ENCODE measurements at places on chromosomes 7 and 10. TPM values are rescaled to one million over a fixed set of nuclear protein-coding genes. Genes with fewer than 3 reads are reported as not detected.
A peak's percentile ranks its signal among the peaks of the same experiment; 100 is the strongest.

CNPY1 gene
- not detected for total RNA-seq

COL17A1 gene
- total RNA-seq = not detected

C10orf143 gene
- 3.3 TPM for total RNA-seq

CCDC146 gene
- 3.4 TPM for total RNA-seq

CDNF gene
- 2.4 TPM for total RNA-seq

GHRHR gene
- total RNA-seq = not detected

HTR5A gene
- not detected for total RNA-seq

PPP1R17 gene
- not detected for total RNA-seq

- no peak for DNase-seq
These were observed 8.0 kb upstream of the FRA10AC1 start for GRCh38 chr10:93710333-93710909.

DNA sequence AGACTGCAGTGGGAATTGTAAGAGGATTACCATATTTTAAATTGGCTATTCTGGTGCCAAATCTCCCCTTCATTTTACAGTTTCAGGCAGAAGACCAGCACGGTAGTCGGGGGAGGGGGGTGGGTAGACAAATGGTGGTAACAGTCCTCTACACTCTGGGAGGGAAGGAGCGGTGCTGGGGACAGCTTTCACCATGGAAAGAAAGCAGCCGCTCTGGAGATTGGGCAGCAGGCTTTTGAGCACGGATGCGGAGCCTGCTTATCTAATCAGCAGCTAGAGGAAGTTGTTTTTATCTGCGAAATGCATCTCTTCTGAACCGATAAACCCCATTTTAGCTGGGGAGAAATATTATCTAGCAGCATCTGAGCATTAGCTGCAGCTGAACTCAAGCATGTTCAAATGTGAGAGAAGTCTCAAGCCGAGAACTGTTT lies 28.7 kb downstream of the IKZF1 start:
- no peak for DNase-seq

DNA sequence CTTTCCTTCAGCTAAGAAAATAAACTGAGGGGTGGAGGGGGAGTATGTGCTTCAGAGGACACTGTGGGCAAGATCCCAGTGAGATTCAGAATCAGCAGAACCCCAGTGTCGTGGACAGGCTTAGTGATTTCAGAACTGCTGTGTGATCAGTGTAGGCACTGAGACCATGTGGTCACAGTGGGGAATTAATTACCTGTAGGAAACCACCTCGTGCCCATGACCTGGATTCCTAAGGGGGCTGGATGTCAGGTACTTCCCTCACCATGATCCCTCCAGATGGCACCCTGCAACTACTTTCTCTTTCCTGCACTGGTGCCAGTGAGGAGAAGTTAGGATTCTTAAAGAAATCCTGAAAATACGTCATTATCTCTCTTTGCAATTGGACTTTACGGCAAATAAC lies 64.4 kb downstream of the HBP1 start:
- no peak for DNase-seq

- no peak for DNase-seq
These were observed 127.1 kb downstream of the KMT2E start for GRCh38 chr7:105141068-105141467.

DNA sequence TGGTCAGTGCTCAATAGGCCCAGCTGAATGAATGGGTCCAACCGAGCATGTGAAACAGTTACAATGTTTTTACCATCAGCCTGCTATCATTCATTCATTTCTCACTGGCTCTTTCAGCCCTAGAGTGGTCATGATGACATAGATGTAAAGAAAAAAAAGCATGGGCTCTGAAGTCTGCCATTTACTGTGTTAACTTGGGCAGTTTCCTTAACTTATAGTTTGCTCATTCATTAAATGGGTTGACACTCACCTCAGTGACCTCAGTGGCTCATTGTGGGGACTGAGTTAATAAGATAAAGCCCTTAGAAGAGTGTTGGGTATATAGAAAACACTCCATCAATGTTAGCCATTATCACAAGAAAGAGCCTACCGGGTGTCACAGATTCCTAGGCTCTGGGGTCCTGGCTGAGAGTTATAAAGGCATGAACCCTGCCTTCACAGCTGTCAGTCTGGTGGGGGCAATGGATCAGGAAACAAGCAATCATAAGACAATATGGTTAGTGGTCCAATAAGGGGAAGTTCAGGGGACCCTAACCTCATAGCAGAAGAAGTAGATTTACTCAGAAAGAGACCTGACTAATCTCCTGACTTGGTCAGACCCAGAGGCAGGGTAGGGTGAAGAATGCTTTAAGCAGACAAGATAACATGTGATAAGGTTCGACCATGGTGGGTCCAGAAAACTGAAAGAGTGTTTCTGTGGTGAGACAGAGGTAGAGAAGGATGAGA lies 29.7 kb upstream of the GPAM start:
- DNase-seq = no peak

DNA sequence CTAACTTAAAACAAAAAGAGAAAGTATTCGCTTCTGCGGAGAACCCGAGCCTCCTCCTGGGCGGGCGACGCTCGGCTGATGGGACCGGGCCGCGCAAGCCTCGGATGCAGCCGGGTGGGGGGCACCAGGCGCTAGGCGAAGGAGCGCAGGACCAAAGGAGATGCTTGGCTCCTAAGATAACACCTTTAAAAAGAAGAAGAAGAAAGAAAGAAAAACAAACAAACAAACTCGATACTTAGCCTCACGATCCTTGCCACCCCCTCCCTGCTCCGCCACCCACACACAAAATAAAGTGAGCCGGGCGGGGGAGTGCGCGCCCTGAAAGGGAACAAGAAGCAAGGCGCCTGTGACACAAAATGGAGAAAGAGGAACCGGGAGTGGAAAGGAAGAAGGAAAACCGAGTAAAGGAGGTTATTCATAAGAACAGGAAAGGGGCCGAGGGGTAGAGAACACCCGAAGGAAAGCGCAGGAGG lies 34.0 kb upstream of the EBLN1 start:
- DNase-seq = peak; percentile 16

GRCh38 chr10:94219829-94220228 lies 142.9 kb downstream of the NOC3L start:
- DNase-seq = no peak

- DNase-seq = no peak
These were observed 186.2 kb downstream of the LRMDA start for GRCh38 chr10:75617485-75618155.

GRCh38 chr7:66683770-66684123 lies 55.1 kb downstream of the KCTD7 start:
- DNase-seq = no peak

- no peak for DNase-seq
These were observed 206.1 kb upstream of the CELF2 start for GRCh38 chr10:10811562-10811961.

- no peak for DNase-seq
These were observed 99.4 kb downstream of the ITGA8 start for GRCh38 chr10:15620337-15620736.

DNA sequence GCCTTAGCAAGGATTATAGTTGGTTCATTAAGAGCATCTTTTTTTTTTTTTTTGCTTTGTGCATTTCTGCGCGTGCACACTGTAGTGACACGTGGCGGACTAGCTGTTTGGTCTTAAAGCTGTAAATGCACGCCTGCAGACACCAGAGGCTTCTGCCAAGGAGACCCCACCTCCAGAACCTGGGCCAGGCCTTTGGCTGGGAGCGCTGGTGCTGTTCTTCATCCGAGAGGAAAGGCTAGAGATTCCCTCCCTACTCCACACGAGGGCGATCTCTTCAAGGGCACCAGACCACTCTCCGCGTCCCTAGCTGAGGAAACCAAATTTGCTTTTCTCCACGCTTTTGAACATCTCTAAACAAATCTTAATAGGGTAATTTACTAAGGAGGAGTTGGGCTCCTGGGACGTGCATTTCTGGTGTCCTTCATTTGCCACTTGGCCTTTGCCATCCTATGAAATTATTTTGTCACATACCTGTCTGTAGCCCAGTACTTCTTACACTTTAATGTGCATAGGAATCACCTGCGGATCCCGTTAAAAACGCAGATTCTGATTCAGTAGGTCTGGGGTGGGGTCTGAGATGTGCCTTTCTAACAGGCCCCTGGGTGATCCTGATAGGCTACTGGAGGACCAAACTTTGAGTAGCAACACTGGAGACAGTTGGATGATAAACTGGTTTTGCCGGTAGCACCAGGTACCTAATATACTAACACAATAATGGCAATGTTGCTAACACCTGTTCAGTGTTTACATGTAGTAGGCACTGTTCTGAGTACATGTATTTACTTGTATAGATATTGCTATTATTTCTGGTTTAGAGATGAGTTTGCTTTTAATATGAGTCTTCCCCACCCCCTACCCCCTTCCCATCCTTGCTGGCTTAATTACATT lies 1.3 kb upstream of the SLC26A5 start:
- peak; percentile 24 for DNase-seq

GRCh38 chr7:55973747-55974250 lies 9.4 kb downstream of the NIPSNAP2 start:
- DNase-seq = no peak

DNA sequence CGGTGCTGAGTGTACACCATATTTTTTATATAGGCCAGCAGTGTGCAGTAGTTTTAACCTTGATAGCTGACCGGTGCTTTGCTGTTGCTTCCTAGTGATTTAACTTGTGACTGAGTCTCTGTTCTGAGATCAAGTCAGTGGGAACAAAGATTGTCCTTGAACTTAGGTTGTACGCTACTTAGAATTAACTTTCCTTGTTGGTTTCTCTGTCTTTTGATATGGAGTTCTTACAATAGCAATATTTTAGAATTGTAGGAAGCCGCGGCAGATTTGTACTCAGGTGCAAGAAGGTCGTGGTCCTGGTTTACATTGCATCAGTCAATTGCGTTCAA lies 1.3 kb downstream of the DDX21 start:
- no peak for DNase-seq

- no peak for DNase-seq
These were observed 181.9 kb upstream of the MKLN1 start for GRCh38 chr7:131145770-131146169.
